ENCODE measurements at places on chromosomes 6 and 20.

- DNase-seq = no peak
Observed at GRCh38 chr6:24270011-24270410, 87.8 kb downstream of the DCDC2 start.

GRCh38 chr6:55528624-55529023, 50.4 kb downstream of the HMGCLL1 start:
- no peak for DNase-seq

DNA sequence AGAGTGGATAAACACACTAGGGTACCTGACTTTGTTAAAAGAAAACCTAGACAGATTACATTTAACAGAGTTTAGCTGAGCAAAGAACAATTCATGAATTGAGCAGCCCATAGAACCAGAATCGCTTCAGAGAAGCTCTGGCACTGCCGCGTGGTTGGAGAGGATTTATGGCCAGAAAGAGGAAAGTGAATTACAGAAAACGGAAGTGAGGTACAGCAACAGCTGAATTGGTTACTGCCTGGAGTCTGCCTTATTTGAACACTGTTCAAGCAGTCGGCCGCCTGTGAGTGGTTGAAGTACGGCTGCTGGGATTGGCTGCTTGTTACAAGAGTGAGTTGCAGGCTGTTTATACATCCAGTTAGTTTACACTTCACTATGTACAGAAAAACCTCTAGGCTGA, 253.8 kb upstream of the CDYL start:
- no peak for DNase-seq

DNA sequence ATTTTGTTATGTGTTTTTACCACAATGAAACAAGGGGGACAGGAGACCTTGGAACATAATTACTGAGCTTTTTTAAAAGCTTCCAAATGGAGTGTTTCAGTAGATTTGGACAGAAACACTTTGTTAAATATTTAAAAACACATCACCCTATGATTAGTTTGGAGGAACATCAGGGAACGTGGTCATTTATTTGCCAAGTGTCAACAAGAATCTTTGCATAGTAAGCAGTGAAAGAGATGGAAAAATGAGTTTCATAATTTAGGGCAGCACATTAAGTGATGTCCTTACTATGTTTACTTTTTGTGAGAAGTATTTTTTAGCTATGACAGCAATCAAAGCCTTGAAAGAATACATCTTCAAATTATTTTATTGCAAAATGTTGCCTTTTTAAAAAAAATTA, 82.6 kb downstream of the PROKR2 start:
- no peak for DNase-seq

GRCh38 chr20:25685276-25686080, 11.2 kb downstream of the ZNF337 start:
- no peak for DNase-seq

DNA sequence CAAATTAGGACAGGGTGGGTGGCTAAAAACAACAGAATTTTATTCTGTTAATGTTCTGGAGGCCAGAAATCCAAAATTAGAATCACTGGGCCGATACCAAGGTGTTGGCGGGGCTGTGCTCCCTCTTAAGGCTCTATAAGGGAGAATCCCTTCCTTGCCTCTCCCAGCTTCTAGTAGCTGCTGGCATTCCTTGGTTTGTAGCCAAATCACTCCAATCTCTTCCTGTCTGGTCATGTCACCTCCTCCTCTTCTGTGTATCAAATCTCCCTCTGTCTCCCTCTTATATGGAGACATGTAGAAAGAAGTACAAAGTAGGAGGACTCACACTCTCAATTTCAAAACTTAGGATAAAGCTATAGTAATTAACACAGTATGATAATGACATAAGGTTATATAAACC, 102.9 kb upstream of the SIRPA start:
- no peak for DNase-seq

- DNase-seq = peak; percentile 81
Observed at GRCh38 chr6:73580247-73581149, 59.7 kb upstream of the EEF1A1 start.

- DNase-seq = peak; percentile 84
Observed at GRCh38 chr6:26553264-26553634, 15.1 kb downstream of the HMGN4 start.

- DNase-seq = no peak
Observed at GRCh38 chr6:39189131-39189530, 40.1 kb downstream of the KCNK5 start.

- DNase-seq = no peak
Observed at GRCh38 chr20:35695245-35695749, 3.9 kb downstream of the NFS1 start.

DNA sequence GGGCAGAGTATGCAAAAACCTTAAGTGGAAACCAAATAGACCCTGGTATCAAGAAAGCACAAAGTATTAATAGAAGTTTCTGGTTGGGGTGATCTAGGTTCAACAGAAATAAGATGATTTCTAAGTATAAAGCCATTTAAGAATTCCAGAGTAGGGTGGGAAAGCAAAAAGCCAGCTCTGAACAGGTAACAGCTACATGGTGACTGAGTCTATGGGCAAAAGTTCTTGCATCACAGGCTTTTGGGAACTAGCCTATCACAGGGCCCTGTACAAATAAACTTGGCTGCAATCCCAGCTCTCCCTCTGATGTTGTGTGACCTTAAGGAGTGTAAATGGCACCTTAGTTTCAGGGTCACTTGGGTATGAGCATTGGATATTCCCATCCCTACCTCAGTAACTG, 5.5 kb downstream of the TCF19 start:
- no peak for DNase-seq

- peak; percentile 10 for DNase-seq
Observed at GRCh38 chr20:37686762-37687477, 6.9 kb upstream of the CTNNBL1 start.

DNA sequence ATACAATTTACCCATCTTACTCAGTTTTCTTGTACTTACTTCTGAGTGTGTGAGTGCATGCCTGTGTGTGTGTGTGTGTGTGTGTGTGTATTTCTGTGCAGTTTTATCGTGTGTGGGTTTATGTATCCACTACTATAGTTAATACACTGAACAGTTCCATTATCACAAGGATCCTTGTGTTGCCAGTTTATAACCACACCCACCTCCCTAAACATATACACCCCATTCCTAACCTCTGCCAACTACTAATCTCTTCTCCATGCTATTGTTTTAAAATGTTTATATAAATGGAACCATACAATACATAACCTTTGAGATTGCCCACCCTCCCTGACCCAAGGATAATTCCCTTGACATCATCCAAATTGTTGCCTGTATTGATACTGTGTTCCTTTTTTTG, 18.7 kb downstream of the POFUT1 start:
- no peak for DNase-seq

DNA sequence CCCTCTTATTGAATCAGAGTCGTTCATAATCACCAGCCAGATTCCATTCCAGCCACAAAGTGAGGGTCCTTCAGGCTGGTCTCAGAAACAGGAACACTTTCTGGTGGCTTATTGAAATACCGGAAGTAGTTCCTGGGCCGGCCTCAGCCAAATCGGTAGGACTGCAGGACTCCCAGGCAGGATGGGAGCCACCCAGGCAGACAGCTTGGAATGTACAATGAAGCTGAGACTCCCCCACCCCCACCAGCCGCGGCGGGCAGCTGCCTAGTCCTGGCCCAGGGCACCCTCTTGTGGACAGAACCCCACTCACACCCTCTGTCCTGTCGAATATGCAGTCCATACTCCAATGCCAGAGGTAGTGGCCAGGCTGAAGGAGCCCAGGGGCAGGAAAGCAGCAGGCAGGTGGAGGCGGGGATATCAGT, 43.8 kb downstream of the MDFI start:
- DNase-seq = peak; percentile 82

DNA sequence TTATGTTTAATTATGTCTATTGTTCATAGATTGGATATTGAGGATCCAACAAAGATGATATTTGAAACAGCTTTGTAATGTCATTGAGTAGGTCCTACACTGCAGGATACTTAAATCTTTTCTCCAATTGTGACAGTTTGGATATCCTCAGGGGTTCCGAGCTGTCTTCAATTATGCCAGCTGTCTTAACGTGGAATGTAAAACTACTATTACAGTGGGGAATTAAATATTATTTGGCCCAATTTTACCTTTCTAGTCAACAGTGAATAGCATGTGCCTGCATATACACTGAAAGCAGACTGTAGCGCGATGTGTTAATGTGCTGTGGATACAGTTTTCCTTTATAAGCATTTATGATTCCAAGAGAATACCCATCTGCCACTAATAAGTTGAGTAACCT, 156.9 kb downstream of the GRIK2 start:
- DNase-seq = no peak

DNA sequence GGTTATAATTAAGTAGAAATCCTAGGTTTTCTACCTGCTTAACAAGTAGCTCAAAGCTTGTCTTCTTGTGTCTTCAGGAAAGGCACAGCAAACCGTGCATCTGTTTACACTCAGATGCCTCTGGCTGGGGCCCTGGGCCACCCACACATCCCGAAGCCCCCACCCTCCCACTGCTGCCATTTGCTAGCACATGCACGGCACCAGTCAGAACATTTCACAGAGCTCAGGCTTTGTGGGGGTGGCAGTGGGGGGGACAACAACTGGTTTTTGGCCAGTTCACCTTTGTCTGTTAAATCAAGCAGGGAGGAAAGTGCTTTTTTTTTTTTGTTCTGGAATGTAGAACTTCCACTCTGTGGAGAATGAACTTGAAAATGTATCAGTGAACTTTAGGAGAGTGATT, 77.7 kb downstream of the LINC00237 start:
- no peak for DNase-seq

DNA sequence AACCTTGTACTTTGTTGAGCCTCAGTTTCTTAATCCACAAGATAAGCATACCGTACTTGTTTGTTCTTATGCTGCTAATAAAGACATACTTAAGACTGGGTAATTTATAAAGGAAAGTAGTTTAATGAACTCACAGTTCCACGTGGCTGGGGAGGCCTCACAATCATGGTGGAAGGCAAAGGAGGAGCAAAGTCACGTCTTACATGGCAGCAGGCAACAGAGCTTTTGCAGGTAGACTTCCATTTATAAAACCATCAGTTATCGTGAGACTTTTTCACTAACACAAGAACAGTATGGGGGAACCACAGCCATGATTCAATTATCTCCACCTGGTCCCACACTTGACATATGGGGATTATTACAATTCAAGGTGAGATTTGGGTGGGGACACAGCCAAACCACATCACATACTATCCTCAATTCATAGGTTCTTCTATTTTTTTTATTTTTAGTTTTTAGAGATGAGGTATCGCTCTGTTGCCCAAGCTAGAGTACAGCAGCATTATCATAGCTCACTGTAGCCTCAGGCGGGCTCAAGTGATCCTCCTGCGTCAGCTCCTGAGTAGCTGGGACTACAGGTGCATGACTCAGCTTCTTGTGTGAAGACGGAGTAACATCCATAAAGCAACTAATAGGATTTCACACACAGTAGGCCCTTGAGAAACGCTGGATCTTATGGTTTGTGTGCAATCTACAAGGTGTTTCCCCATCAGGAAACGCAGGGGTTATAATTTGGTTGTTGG, 76.7 kb upstream of the IYD start:
- DNase-seq = no peak

DNA sequence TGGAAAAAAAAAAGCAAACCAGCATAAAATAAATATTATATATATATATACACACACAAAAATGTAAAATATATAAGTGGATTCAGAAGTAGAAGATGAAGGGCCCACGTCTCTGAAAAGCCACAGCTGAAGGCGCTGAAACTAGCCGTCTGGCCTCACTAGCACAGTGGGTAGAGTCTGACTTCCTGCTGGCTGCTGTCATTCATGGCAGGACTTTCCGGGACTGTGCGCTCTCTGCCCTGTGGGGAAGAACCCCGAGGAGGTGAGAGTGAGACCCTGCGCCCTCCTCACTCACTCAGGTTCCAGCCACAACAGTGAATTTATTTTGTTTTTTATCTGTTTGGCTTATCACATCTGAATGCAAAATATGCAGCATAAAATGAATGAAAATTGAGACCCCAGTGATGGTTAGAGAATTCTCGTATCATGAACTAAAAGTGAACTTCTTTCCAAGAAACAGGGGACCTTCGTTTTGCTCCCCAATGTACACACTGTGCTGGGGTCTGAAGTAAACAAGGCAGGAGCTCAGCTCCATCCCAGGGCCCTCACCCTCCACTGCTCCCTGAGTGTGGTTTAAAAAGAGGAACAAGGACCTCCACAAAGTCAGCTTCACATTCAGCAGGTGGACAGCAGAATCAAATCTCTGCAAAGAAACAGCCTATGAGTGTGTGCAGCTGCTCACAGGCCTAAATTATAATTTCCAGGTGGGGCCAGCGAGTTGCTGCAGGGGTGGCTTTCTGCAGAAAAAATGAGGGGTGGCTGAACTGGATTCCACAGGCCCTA, 1.3 kb upstream of the RAMACL start:
- no peak for DNase-seq

GRCh38 chr6:142079130-142079529, 53.6 kb upstream of the GJE1 start:
- DNase-seq = no peak

- DNase-seq = no peak
Observed at GRCh38 chr6:25336996-25337395, 57.8 kb downstream of the CARMIL1 start.

DNA sequence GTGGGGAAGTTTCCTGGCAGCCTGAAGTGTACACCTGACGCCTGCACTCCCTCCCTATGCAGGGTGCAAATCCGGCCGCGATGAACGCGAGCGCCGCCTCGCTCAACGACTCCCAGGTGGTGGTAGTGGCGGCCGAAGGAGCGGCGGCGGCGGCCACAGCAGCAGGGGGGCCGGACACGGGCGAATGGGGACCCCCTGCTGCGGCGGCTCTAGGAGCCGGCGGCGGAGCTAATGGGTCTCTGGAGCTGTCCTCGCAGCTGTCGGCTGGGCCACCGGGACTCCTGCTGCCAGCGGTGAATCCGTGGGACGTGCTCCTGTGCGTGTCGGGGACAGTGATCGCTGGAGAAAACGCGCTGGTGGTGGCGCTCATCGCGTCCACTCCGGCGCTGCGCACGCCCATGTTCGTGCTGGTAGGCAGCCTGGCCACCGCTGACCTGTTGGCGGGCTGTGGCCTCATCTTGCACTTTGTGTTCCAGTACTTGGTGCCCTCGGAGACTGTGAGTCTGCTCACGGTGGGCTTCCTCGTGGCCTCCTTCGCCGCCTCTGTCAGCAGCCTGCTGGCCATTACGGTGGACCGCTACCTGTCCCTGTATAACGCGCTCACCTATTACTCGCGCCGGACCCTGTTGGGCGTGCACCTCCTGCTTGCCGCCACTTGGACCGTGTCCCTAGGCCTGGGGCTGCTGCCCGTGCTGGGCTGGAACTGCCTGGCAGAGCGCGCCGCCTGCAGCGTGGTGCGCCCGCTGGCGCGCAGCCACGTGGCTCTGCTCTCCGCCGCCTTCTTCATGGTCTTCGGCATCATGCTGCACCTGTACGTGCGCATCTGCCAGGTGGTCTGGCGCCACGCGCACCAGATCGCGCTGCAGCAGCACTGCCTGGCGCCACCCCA, 1.2 kb downstream of the GPR6 start:
- no peak for DNase-seq

GRCh38 chr20:63873477-63873971, 8.5 kb downstream of the TPD52L2 start:
- DNase-seq = peak; percentile 56
